Glutamatergic neuron (in vitro differentiated cells): ENCODE measurements at places on chromosomes 16 and 17.

- no peak for DNase-seq
- no peak overlapping the region for H3K27ac ChIP-seq
- H3K27me3 ChIP-seq = peaks cover 2% of the 10 kb centered on the region
Observed at GRCh38 chr17:50447870-50448595, 20.6 kb downstream of the CHAD start.

DNA sequence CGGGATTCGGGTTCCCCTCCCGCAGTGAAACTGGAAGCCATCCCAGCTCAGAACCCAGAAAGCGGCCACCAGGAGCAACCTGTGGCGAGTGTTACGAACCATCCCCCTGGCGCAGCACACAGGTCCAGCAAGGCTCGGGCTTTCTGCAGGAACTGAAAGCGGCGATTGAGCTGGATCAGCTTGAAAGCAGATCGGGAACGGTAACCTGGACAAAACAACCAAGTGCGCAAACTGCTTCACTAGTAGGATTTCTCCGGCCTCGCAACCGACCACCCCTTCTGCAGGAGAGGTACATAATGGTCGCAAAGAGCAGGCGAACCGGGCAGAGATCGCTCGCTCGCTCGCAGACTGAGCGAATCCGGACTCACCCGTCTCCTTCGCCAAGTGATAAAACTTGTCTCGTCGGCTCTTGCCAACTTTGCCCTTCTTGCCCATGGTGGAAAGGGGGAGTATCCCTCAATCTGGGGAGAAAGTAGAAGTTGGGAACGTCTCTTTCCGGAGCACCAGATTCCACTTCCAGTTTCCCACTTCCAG lies 696 bp upstream of the PSMC5 start:
- peaks cover 12% of the 10 kb centered on the region for H3K27me3 ChIP-seq
- no peaks in the 10 kb centered on the region for H3K36me3 ChIP-seq
- H3K27ac ChIP-seq = peak overlapping the region; percentile 99
- peaks cover 11% of the 10 kb centered on the region for H3K4me1 ChIP-seq
- no peak for DNase-seq

GRCh38 chr17:80423536-80424225 lies 8.7 kb downstream of the ENDOV start:
- peaks cover 7% of the 10 kb centered on the region for H3K4me1 ChIP-seq
- H3K27ac ChIP-seq = no peak overlapping the region
- no peaks in the 10 kb centered on the region for H3K36me3 ChIP-seq
- peaks cover 10% of the 10 kb centered on the region for H3K27me3 ChIP-seq
- no peak overlapping the region for H3K4me3 ChIP-seq
- no peak for DNase-seq

- no peak for DNase-seq
- no peak overlapping the region for H3K4me3 ChIP-seq
- H3K27ac ChIP-seq = no peak overlapping the region
Observed at GRCh38 chr17:81906476-81907218, 4.6 kb downstream of the PCYT2 start.

DNA sequence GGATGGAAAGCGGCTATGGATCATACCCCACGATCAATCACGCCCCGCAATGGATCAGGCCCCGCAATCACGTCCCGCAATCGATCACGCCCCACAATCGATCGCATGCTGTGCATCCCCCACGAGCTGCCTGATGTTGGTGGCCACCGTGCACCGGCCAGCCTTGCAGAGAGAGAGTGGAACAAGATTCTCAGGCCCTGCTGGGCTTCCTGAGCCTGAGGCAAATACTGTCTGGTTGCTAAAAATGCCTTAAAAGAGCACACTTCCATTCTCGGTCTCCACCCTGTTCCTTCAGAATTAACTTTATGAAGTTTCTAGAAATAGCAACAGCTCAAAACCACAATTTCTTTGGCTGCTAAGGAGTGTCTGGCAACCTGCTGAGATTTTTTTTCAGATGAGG lies 81.5 kb downstream of the VPS53 start:
- no peak overlapping the region for H3K4me3 ChIP-seq
- peaks cover 14% of the 10 kb centered on the region for H3K4me1 ChIP-seq
- peaks cover 2% of the 10 kb centered on the region for H3K27me3 ChIP-seq
- no peak overlapping the region for H3K27ac ChIP-seq
- DNase-seq = no peak

- H3K36me3 ChIP-seq = peaks cover 8% of the 10 kb centered on the region
- peaks cover 6% of the 10 kb centered on the region for H3K27me3 ChIP-seq
- H3K4me3 ChIP-seq = peak overlapping the region; percentile 26
- H3K27ac ChIP-seq = peak overlapping the region; percentile 90
Observed at GRCh38 chr17:65243838-65244625, 106.9 kb downstream of the RGS9 start.

DNA sequence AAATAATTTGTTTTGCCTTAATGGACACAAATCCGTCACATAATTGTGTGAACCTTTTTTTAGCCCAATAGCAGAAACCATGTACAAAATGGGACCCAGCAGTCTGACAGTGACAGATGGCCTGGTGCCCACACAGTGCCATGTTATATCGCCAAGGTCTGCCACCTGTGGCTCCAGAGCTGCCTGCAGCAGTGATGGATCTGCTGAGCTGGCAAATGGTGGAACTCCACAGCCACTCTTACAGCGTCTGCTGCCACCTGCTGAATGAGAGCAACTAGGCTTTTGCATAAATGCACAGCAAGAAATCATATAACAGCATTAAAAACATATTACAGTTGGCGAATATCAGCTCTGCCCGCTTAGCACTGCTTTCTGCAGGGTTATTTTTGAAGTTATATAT lies 59.4 kb downstream of the NUP93 start:
- H3K27ac ChIP-seq = no peak overlapping the region
- peaks cover under 1% of the 10 kb centered on the region for H3K27me3 ChIP-seq
- no peaks in the 10 kb centered on the region for H3K36me3 ChIP-seq
- peaks cover 31% of the 10 kb centered on the region for H3K4me1 ChIP-seq
- no peak overlapping the region for H3K4me3 ChIP-seq

DNA sequence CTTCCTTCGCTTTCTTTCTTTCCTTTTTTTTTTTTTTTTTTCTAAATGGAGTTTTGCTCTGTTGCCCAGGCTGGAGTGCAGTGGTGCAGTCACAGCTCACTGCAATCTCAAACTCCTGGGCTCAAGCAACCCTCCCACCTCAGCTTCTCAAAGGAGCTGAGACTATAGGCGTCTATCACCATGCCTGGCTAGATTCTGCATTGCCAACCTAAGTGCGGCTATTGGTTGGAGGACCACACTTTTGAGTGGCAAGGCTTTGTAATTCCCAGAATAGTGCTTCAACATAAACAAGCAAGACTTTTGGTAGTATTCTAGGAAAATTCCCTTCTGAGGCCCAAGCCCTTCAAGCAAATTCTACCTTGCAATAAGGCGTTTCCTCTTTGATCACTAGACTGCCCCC lies 107.8 kb downstream of the YPEL2 start:
- DNase-seq = no peak
- no peak overlapping the region for H3K27ac ChIP-seq
- no peaks in the 10 kb centered on the region for H3K36me3 ChIP-seq
- H3K4me1 ChIP-seq = peaks cover 4% of the 10 kb centered on the region
- H3K4me3 ChIP-seq = no peak overlapping the region
- peaks cover 2% of the 10 kb centered on the region for H3K27me3 ChIP-seq

DNA sequence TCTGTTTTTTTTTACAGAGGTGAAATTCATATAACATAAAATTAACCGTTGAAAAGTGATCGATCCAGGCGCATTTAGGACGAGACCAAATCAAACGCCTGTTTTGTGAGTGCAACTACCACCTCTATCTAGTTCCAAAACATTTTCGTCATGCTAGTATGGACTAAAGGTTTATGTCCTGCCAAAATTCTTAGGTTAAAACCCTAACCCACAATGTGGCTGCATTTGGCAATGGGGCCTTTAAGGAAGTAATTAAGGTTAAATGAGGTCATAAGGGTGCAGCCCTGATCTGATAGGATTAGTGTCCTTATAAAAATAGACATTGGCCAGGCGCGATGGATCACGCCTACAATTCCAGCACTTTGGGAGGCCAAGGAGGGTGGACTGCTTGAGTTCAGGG lies 32.8 kb upstream of the RCVRN start:
- no peak overlapping the region for H3K4me3 ChIP-seq
- H3K4me1 ChIP-seq = no peaks in the 10 kb centered on the region
- DNase-seq = no peak
- no peak overlapping the region for H3K27ac ChIP-seq
- peaks cover 7% of the 10 kb centered on the region for H3K27me3 ChIP-seq
- no peaks in the 10 kb centered on the region for H3K36me3 ChIP-seq

GRCh38 chr17:42028791-42029127 lies 8.9 kb downstream of the NKIRAS2 start:
- H3K27ac ChIP-seq = no peak overlapping the region
- H3K4me1 ChIP-seq = peaks cover 15% of the 10 kb centered on the region
- peaks cover 8% of the 10 kb centered on the region for H3K27me3 ChIP-seq
